NK-92 treated with Interleukin-12 subunit alpha and Interleukin-12 subunit beta, amount 100 ng/mL, for 24 hours (cell line): ENCODE measurements at places on chromosomes 1 and 21.
A peak's percentile ranks its signal among the peaks of the same experiment; 100 is the strongest.

GRCh38 chr1:147202576-147202975, 22.6 kb downstream of the FMO5 start:
- no peak for DNase-seq

DNA sequence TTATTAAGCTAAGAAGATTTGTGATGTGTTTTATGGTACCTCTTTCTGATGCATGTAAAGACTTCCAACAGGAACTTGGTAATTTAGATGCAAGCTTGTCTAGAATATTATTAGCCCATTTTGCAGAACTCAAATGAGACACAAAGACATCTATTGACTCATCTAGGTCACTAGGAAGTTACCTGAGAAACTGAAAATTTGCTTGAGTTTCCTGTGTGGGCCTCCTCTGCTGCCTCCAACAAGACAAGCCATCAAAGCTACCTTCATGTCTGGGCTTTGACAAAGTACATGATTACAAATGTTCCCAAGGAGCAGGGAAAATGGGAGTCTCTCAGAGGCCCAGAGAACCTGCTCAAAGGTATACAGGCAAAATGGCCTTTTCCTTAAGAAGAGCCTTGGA, 5.6 kb downstream of the RUNX1 start:
- DNase-seq: no peak

- DNase-seq: no peak
Measured at GRCh38 chr1:65431111-65431705, 10.7 kb downstream of the LEPR start.

DNA sequence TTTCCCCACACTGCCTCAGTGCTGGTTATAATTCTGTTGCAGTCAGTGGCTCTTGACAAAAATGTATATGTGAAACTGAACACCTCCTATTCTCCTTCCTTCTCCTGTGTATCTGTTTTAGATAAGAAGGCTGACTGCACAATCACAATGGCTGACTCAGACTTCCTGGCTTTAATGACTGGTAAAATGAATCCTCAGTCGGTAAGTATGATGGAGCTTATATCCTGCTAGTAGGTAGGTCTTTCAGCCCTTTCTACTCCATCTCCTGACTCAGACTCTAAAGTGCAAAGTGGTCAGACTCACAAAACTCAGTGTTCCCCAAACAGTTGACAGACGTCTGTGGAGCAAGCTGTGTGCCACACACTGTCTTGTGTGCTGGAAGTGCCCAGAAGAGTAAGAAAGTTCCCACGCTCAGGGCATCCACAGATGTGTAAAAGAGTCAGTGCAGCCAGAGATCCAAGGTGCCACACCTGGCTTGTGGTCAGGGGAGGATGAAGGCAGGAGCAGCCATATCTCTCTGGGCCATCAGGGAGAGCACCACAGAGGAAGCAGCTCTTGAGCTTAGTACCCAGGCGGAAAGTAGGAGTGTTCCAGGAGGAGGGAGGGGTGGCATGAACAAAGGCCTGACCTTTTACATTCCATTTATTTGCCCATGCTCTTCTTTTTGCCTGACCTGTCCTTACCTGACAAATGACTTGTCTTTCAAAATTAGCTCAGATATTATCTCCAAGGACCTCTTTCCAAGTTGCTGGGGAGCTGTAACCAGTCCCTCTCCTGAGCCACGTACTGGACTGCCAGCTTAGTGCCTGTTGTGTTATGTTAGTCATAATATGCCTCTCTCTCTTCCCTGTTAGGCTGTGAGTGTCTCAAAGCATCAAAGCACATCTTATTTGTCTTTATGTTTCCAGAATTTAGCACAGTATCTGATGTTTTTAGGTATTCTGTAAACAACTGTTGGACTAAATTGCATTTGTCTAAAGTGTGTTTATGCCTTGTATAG, 14.0 kb upstream of the PODN start:
- no peak for DNase-seq

- no peak for DNase-seq
Measured at GRCh38 chr1:152959801-152960451, 10.5 kb upstream of the SPRR4 start.

GRCh38 chr1:210244746-210245367, 12.3 kb downstream of the SERTAD4 start:
- no peak for DNase-seq

DNA sequence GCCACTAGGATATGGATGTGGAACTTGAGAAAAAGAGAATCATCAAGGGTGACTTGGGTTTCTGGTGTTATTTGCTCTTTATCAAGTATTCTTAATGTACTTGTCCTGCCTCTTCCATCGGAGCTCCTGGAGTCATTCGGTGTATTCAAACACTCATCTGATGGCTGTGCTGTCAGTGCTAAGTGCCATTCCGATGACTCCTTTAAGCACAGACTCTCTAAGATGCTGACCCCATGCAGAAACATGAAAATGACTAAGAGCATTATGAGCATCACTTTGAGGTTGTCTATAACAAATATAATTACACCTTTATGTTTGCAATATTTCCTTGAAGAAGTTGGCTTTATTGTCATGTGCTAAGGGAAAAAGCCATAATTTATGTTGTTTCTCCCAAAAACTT, 11.3 kb upstream of the RPL5 start:
- no peak for DNase-seq

GRCh38 chr1:37399205-37399604, 75.2 kb upstream of the ZC3H12A start:
- no peak for DNase-seq

DNA sequence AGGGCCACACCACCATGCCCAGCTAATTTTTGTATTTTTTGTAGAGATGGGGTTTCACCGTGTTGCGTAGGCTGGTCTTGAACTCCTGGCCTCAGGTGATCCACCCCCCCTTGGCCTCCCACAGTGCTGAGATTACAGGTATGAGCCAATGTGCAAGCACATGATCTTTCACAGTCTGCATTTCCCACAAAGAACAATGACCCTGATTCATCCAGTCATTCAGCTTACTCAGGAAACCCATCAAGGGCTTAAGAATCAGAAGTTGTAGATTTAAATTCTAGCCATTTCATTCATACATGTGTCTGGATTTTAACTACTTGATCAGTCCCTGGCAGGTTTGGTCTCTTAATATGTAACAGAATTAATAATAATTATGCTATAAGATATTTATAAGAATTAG, 2065.7 kb downstream of the MRPL39 start:
- no peak for DNase-seq

DNA sequence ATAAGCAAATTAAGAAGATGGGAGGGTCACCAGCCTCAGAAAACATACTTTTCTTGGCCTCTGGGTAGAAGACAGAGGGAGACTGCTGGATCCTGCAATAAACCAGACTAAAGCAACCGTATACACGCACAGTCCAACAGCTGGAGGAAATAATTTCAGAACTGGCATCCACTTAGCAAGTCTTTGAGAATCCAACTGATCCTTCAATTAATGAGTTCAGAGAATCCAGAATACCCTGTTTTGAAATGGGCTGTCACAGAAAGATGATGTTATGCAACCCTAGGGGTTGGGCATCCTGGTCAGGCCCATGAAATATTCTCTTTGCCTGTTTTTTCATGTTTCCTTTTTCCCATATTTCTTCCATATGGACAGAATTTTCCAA, 134.0 kb upstream of the MAGI3 start:
- no peak for DNase-seq

- no peak for DNase-seq
Measured at GRCh38 chr1:224736619-224737352, 120.7 kb downstream of the CNIH3 start.

GRCh38 chr1:29259802-29260441, 23.6 kb downstream of the PTPRU start:
- DNase-seq: no peak

DNA sequence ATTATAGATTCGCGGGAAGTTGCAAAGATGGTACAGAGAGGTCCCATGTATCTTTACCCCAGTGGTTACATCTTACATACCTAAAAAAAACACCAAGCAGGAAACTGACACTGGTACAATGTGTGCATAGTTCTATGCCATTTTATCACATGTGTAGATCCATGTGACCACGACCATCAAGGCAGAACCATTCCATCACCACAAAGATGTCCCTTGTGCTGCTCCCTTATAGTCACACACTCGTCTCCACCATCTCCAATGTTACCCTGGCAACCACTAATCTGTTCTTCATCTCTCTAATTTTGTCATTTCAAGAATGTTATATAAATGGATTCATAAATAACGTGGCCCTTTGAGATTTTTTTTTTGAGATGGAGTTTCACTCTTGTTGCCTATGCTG, 156.9 kb upstream of the MAGI3 start:
- no peak for DNase-seq

- no peak for DNase-seq
Measured at GRCh38 chr1:247961791-247962190, 3.2 kb upstream of the OR2AK2 start.

GRCh38 chr1:246689409-246690008, 34.7 kb upstream of the SCCPDH start:
- peak; percentile 7 for DNase-seq

DNA sequence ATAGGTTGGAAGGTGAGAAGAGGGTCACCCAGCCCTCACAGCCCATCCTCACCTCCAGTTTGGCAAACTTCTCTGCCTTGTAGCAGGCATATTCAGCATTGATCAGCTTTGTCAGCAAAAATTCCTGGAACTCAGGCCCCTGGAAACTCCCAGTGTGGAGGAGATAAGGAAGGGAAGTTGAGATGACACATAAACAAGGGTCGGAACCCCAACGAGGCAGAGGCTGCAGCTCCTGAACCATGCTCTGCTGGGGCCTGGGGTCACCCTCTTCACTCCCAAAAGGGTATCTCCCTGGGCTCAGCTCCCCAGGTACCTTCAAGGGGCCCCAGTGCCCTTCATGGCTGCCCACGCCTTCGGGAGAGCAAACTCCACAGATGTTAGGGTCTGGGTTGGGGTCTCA, 60.4 kb downstream of the RAP1GAP start:
- DNase-seq: no peak

- no peak for DNase-seq
Measured at GRCh38 chr1:186722711-186723309, 42.6 kb upstream of the PTGS2 start.

DNA sequence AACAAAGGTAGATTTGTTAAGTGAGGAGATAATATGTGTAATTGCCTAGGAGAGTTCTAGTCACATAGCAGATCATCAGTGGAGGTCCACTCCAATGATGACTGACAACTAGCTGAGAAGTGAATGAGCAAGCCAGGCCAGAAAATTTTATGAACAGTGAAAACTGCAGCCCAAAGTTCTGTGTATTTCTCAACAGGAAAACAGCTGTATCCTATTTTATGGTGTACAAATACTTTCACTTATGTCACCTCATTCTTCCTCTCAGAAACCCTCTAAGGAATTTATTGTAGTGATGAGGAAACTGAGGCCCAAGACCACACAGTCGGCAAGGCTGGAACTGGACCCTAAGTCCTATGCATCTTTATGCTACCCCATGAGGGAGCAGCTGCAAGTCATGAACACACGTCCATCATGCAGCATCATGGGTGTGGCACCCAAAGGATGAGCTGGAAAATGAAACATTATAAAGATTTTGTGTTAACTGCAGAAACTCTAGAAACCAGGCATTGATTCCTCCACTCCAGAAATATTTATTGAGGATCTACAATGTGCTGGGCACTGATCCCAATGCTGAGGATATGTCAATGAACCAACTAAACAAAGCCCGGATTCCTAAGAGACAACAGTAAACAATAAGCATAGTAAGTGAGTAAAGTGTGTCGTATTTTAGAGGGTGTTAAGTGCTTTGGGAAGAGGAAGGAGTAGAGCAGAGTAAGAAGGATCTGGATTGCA, 99.5 kb upstream of the DUSP10 start:
- DNase-seq: no peak
